ENCODE measurements at places on chromosomes 2 and 18.

- DNase-seq: no peak
These were observed 167.0 kb downstream of the MYO5B start for GRCh38 chr18:50027996-50028395.

GRCh38 chr18:62346333-62347088, 21.4 kb downstream of the TNFRSF11A start:
- no peak for DNase-seq

DNA sequence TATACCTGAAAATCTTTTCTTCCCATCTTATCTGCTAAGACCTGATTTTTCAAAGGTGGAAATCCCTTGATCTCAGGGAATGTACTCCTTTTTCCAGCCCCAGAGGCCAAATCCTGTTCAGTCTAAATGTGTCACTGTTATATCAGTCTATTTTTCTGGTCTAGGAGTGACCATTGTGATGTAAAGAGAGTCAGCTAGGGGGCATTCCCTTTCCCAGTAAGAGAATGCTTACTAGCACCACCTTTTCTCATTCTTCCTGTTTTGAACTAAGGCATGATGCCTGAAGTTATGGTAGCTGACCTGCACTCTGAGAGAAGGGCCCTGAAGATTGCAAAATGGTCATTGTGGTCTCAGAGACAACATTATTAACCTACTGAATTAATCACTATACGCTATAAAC, 124.1 kb upstream of the XIRP2 start:
- no peak for DNase-seq

DNA sequence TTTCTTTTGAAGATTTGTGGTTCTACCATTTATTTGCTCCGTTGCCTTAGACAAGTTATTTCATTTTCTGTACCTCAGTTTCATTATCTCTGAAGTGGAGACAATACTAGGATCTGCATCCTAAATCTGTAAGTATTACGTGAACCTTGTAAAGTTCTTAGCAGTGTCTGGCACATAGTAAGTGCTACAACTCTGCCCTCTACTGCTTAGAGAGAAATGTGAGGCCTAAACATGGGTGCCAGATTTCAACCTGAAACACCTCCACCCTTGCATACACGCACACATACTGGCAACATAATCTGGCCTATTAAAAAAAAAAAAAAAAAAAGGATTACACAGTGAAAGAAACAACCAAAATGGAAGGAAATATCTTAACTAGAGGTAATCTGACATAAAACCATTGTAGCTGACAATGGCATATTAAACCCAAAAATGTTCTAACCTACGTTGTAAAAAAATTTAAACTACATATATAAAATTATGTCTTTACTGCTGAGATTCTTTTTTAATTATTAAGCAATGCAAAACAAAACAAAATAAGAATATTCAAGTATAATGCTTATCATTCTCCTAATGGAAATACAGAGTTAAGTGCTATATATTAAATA, 132.6 kb downstream of the MAP2 start:
- no peak for DNase-seq

DNA sequence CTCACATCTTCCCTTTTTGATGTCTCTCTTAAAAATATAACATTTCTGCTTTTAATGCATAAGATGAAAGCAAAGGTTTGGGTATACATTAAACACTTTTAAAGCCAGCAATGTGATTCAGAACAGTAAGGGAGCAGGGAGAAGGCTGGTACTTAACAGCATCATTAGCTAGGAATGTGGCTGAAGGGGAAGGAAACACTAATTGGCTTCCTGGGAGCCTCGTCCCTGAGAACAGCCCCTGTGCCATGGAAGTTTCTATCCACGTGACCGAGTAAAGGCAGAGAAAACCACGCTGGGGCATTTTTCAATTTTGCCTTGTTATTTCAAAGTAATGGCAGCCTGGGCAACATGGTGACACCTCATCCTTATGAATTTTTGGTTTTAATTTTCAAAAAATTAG, 109.2 kb upstream of the GPC1 start:
- no peak for DNase-seq

GRCh38 chr2:15107137-15107536, 454.0 kb downstream of the NBAS start:
- DNase-seq: no peak

DNA sequence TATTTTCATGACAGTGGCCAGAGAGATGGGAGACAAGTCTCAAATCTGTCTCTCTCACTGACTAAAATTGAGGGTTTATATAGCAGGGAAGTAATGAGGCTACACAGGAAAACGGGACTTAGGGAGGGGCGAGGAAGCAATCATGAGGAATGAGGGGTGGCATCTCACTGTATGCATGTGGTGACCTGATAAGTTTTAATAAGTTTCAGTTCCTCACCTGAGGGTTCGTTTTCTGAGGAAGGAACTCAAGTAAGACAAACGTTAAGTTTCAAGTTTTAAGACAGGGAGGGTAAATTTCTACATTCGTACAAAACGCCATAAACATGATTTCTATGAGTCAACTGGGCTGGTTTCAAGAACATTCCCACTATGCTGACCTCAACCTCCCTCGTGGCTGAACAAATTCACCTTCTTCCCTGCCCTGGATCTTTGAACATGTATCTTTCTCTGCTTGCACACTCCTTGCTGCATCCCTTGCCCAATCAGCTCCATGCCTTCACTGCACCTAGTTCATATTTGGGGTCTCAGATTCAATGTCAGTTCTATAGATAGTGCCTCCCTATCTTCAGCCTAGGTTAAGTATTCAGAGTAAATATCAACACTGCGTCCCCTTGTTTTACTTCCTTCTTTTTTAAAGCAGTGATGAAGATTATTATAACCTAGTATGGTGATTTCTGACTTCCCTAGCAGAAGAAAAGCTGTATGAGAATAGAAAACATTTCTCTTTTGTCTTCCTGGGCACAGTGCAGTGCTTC, 53.3 kb upstream of the CNTNAP5 start:
- DNase-seq: no peak

Measured in posterior cingulate gyrus (tissue), 11 donors.